ENCODE measurements at places on chromosomes 11 and 22.

DNA sequence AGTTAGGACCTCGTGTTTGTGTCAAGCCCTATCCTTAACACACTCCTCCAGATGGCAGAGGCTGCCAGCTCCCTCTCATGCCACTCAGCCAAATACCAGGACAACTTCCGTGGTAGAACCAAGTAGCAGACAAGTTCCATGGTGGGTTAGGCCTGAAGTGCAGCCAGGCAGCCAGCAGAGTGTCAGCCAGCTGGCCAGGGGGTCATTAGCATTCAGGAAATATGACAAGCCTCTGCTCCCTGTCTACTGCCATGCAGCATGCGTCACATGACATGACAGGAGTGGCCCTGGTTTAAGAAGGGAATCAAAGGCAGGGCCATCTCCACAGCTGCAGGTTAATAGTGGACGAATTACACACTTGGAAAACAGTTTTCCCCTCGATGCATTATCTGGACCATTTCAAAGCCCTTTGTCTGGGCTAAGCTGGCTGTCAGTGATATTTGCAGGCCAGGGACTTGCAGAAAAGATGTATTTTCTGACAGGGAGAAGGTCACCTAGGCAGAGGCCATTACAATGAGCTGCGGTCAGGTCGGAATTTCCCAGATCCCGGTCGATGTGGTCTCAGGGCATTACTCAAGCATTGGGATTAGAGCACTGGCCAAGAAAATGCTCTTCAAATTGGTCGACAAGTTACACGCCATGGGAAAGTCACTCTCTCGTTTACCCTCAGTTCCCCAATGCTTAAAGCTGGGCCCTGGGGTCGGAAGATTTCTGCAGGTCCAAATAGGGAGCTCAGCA, 461.7 kb upstream of the CADM1 start:
- no peak for DNase-seq

DNA sequence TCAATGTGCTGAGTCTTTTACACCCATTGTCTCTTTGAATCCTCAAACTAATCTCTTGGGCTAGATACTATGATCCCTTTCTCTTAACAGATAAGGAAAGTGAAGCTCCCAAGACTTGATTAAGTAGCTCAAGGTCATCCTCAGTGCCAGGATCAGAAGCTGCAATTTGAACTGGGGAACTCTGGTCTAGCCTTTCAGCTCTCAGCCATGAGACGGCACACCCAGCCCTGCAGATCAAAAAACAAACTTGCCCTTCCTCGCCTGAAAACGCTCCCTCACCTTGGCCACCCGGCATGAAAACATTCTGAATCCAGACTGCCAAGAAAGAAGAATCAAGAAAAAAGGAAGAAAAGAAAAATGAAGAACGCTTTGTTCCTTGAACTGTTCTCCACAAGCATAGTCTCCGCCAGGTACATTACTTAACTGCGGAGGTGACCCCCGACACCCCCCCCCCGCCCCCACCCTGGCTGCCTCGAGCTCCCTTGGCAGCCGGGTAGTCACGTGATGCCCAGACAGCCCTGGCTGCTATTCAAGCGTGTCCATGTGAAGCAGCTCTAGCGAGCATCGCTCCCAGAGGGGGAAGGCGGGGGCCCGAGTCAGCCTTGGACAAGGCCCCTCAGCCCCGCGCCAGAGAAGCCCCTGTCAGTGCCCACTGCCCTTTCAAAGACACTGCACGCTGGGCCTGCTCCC, 451.2 kb downstream of the MIAT start:
- no peak for DNase-seq

DNA sequence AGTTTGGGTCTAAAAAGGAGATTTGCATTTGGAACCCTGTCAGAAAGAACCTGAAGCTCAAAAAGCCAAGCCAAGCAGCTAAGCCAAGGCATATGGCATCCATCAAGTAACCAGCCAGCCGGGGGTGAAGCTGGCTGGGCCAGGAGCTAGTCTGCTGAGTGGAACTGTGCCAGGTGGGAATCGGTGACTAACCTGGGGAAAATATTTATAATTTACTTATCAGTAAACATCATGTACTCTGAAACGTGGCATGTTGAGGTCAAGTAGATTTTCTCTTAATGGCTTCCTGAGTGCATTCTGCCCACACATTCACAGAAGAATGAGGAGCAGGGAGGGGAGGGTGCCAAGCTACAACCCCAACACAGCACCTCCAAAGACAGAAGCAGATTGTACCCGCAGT, 70.5 kb upstream of the SESN3 start:
- DNase-seq: no peak

- DNase-seq: no peak
Measured at GRCh38 chr11:132075447-132075846, 705.0 kb downstream of the NTM start.
